ENCODE measurements at places on chromosomes 4 and X. TPM values are rescaled to one million over a fixed set of nuclear protein-coding genes. Genes with fewer than 3 reads are reported as not detected.

The CT45A1 gene
- not detected for total RNA-seq

The AREG gene
- 0.74 TPM for total RNA-seq

The P2RY8 gene
- 0.67 TPM for total RNA-seq

The ZNF157 gene
- total RNA-seq, result not detected

The CT47A1 gene
- total RNA-seq, result not detected

The SH3D19 gene
- 70.1 TPM for total RNA-seq

The USP17L21 gene
- not detected for total RNA-seq
